ENCODE measurements at places on chromosomes 13 and 19.

DNA sequence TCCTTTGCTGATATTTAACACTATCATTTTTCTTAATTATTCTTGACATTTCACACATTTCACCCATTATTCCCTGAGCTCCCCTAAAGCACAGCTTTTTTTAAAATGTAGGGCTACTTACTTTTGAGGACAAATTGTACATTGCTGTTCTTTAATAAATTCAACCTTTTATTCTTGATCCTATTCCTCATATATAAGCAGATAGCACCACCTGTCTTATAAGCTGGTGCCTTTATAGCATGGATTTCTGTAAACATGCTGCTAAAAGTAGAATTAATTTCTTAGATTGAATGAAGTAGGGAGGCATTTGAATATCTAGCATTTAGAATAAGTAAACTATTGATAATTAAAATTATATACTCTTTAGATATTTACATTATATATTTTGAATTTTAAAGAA lies 603.4 kb upstream of the PCDH9 start:
- DNase-seq: no peak

GRCh38 chr19:16773259-16773658 lies 53.6 kb downstream of the NWD1 start:
- DNase-seq: no peak

- no peak for DNase-seq
These were observed 169.6 kb downstream of the LACC1 start for GRCh38 chr13:44049081-44049945.

DNA sequence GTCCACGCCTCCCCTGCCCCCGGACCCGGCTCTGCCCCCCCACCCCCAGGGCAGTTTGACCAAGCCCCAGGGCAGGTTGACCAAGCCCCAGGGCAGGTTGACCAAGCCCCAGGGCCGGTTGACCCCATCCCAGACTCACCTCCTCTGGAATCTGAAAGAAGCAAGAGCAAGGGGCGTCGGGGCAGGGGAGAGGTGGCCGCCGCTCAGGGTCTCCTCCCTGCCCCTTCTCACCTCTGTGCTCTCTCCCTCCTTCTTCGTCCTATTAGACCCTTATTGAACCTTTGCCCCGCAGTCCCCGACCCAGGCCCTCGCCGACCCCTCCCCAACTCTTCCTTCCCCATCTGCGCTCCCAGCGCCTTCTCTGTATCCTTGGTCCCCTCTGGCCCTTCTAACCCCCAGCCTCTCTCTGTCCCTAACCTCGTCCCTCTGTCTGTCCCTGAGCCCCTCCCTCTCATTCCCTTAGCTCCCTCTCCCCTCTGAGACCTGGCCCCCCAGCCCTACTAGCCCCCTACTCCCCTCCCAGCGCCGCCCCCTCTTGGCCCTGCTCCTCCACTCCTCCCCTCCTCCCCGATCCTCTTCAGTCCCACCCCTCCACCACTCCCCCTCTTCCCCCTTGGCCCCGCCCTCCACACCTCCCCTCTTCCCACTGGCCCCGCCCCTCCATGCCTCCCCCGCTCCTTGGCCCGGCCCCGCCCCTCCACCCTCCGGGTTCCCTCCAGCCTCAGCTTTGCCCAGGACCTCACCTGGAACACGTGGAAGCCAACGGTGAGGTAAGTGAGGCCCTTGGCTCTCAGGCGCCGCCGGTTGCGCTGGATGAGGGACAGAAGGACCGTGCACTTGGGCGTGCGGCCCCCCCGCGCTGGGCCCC lies 7.6 kb downstream of the CAPN12 start:
- DNase-seq: peak; percentile 88

DNA sequence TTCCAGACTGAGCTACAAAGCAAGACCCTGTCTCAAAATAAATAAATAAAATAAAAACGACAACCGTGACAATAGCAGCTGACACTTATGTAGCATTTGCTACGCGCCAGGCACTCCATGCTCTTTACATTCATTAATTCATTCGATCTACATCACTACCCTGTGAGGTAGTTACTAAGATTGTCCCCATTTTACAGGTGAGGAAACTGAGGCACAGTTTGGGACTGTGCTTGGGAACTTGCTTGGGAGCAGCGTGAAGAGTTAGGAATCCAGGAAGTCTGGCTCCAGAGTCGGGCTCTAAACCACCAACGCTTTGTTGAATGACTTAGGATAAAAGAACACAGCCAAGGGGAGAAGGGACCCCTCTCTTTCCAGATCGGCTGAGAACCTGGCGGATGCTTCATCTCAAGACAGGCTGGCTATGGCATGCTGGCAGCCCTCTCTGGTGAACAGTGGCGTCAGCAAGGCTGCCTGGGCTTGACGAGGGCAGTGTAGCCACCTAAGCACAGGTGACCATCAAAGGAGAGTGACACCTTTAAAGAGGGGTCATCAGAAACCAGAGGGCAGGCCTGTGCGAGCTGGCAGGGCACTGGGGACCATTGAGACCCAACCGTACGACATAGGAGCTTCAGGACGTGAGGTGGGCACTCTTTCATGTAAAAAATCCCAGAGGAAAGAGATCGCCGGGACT lies 591 bp downstream of the DOHH start:
- DNase-seq: no peak

DNA sequence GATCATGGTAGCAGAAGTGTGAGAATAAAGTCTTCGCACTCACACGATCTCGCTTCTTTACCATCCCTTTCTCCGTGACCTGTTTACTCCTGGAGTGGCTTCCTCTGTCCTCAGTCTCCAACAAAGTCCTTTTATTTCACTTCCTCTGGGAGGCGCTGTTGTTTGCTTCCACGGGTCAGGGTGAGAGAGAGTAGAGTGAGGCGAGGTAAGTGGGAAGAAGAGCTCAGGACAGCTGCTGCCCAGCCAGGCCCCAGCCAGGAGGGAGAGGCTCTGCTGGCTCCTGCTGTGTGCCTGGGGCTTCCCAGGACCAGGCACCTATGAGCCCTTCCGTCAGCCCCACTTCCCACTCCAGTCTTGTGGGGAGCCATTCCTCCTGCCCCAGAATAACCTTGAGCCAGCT lies 242.1 kb downstream of the FGF9 start:
- DNase-seq: no peak

GRCh38 chr19:19510432-19510831 lies 4.9 kb downstream of the TSSK6 start:
- no peak for DNase-seq

GRCh38 chr19:41426116-41426841 lies 895 bp downstream of the B3GNT8 start:
- no peak for DNase-seq

DNA sequence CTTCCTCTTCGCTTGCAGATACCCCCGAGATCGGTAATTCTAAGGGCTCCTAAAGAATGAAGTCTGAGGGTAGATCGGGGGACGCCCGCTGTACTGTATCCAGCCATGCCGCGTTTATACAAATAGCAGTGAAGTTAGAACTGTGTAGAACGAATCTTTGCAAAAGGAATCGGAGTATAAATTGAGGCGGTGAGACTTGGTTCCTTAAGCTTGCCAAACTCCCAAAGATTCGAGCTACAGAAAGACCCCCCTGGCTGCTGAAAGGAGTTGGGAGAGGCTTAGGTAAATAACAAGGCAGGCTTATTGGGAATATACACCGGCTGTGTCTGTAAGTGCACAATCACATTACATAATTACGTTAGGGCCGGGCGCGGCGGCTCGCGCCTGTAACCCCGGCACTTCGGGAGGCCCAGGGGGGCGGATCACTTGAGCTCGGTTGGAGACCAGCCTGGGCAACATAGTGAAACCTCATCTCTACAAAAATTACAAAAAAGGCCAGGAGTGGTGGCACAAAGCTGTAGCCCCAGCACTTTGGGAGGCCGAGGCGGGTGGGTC lies 12.2 kb downstream of the TMEM160 start:
- no peak for DNase-seq

- DNase-seq: no peak
These were observed 618.4 kb upstream of the SLITRK5 start for GRCh38 chr13:87052731-87053130.

DNA sequence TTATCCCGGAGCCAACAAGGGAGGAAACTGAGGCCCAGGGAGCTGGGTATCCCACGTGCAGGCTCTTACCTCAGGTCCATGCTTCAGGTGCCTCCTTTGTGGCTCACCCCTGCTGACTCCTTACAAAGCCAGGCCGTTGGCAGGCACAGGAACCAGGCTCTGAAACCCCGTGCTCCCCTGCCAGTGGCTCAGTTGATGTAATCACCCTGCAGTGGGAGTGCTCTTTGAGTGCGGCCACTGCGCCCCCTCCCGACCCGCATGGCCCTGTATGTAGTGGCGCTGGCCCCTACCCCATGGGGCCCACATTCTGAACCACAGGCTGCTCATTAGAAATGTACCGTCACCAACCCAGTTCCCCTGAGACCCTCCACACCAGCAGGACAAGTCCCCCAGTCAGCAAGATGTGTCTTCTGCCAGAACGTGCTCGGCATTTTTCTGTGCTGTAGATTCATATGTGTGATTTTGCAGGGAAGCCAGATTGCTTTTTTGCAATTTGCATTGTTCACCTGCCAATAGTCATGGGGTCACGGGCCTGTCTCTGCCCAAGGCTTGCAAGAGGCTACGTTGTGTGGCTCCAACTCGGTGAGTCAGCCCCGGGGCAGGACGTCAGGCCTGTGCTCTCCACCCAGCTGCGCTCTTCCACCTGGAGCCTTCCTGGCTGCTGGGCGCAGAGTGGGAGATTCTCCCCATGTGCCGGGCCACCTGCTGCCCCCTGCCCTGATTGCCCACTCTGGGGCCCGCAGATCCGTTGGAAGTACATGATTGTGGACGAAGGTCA lies 60.3 kb downstream of the SMARCA4 start:
- DNase-seq: no peak

DNA sequence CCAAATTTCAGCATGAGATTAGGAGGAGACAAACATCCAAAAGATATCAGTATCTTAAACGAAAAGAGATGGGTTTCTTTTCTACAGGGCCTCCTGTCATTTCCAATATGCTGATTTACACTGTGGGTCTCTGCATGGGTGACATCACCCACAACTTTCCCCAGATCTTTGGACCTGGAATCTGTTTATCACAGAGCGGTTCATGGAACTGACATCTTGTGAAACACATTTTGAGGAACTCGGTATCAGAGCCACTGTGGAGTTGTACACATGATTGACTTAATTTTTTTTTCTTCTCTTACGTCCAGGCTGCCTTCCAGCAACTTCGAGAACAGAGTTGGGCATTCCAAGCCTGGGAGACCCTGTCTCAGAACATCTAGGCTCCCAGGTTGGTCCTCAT lies 80.2 kb upstream of the SERP2 start:
- no peak for DNase-seq

Measured in aorta (tissue), 5 donors.